ENCODE measurements at places on chromosomes 1 and 21.

DNA sequence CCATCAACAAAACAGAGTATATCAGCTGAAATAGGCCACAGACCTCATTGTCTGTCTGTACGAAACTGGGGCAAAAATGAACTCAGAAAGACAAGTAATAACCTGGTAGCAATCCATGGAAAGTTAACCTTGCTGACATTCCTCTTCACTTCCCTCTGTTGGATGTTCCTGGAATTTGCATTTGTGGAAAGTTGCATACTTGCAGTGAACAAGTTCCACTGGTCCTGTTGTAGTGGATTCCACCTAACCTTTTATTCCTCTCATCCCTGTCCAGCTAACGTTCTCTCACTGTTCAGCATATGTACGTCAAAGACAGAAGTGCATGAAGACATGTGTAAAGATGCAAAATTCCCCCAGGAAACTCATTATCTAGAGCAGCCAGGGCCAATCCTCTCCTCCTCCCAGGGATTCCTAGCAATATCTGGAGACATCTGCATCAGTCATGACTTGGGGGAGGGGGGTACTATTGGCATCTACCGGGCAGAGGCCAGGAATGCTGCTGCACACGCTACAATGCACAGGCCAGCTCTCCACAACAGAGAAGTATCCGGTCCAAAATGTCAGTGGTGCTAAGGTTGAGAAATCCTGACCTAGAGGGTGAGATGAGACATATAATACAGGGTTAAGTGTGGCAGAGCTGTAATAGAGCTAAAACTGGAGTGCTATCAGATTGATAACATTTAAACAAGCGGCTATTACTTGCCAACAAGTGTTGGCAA, 8.2 kb downstream of the LPAR3 start:
- no peaks in the 10 kb centered on the region for H3K36me3 ChIP-seq
- peak overlapping the region; percentile 15 for H3K27ac ChIP-seq
- DNase-seq, result no peak
- H3K4me3 ChIP-seq, result no peak overlapping the region
- peaks cover 10% of the 10 kb centered on the region for H3K4me1 ChIP-seq

DNA sequence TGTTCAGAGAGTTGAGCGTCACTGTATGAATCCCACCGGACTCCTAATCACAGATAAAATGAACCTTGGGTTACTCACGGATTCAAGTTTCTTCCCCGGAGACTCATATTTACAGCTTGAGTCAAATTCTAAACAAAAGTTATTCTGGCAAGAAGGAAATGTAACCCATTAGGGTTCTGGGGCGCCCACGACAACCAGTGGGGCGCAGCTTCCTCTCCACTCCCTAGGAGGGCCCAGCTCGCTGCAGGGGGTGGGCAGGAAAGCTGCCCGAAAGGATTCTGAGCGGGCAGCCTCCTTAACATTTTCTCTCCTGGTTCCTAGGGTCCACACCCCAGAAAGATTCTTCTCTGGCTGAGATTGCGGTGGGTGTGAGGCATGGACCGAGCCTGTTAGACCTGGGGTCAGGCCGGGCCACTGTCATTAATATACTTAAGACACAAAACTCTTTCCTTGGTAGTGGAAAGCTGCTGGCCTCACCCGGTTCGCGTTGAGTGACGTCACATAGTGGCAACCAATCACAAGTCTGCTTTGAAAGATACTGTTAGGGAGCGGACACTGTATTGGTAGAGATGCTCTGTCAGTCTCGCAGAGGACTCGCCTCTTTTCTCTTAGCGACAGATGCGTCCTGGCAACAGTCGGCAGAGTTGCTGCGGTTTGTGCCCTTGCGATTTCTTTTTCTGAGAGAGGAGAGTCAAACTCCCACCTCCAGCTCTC, 13.6 kb upstream of the MCOLN3 start:
- H3K4me1 ChIP-seq, result peaks cover 23% of the 10 kb centered on the region
- peak; percentile 89 for DNase-seq
- peak overlapping the region; percentile 89 for H3K4me3 ChIP-seq
- no peaks in the 10 kb centered on the region for H3K36me3 ChIP-seq
- H3K27ac ChIP-seq, result peak overlapping the region; percentile 91
- H3K27me3 ChIP-seq, result no peaks in the 10 kb centered on the region

DNA sequence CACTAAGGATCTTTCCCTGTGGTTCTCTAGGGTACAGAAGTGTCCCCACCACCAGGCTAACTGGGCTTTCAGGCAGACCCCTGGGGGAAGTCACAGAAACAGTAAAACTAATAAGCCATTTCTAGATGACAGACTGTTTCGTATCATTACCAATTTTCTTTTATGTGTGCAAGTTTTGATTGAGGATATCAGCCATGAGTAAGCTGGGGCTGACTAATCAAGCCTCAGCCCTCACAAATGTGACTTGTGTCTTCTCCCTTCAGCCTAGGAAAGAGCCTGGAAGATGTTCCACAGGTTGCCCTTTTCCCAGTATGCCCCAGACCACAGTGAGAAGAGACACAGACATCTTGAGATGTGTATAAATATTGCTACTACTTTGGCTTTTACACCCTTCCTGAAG, 10.5 kb downstream of the PTGFRN start:
- DNase-seq, result no peak
- no peak overlapping the region for H3K4me3 ChIP-seq
- peaks cover 23% of the 10 kb centered on the region for H3K4me1 ChIP-seq
- peaks cover 24% of the 10 kb centered on the region for H3K36me3 ChIP-seq
- H3K27me3 ChIP-seq, result no peaks in the 10 kb centered on the region

DNA sequence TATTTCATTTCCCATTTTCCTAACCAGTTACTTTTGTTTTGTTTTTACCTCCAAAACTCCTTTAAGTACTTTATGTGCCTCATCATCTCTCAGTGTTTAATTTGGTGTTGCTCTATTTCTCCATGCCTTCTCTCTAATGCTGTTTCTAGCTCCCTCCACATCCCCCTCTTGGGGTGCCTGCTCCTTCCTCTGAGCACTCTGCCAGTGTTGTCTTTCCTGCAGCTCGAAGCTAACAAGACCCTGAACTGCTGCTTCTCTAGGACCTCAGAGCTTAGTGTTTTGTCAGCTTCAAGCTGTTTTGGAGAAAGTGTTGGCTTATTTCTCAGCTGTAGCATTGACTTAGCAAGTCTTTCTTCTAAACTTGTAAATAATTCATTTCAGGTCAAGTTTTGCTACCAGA, 290.6 kb downstream of the DPYD start:
- no peak overlapping the region for H3K4me3 ChIP-seq
- H3K27ac ChIP-seq, result no peak overlapping the region
- H3K36me3 ChIP-seq, result no peaks in the 10 kb centered on the region
- H3K27me3 ChIP-seq, result peaks cover 24% of the 10 kb centered on the region

DNA sequence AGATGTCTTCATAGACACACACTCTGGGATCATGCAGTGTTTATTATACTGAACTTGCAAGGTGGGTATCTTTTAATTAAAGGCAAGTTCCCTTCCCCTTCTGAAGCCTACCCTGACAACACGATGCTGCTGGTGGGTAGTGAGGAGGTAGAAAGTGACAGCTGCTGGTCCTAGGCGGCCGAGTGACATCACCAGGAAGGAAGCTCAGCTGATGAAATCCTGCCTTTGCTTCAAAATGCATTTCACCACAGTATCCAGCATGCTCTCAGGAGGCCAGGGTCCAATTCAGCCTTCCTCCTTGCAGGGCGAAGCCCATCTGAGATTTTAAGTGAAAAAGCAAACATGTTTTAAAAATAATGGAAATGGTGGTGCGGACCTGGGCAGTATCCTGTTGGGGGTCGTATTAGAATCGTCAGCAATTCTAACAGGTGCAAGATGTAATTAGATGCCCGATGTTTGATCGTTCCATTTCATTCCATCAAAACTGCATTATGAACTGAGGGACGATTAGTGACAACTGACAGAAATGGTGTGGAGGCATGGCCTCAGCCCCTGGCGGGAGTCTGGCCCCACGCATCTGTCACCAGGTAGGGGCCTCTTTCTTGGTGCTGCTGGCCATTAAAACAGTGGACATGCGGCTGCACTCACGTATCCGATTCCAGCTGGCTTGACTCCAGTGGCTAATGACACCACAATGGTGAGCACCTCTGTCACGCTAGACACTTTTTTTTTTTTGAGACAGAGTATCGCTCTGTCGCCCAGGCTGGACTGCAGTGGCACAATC, 324.8 kb upstream of the C1orf174 start:
- H3K4me1 ChIP-seq, result no peaks in the 10 kb centered on the region
- no peak for DNase-seq
- no peak overlapping the region for H3K4me3 ChIP-seq
- H3K27me3 ChIP-seq, result peaks cover 2% of the 10 kb centered on the region
- H3K36me3 ChIP-seq, result no peaks in the 10 kb centered on the region
- H3K27ac ChIP-seq, result no peak overlapping the region

DNA sequence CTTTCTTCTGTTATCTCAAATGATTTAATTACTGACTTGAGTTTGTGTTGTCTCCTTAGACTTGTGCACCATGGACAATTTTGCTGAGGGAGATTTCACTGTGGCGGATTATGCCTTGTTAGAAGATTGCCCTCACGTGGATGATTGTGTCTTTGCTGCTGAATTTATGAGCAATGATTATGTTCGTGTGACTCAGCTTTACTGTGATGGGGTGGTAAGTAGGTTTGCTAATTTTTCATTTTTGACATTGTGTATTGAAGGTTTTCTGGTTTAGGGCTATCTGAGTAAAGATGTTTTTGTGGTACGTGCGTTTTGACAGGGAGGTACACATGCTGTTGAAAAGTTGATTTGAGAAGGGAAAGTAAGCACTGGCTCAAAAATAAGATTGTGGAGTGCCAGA, 14.1 kb downstream of the TTC3 start:
- no peaks in the 10 kb centered on the region for H3K27me3 ChIP-seq
- peaks cover 6% of the 10 kb centered on the region for H3K4me1 ChIP-seq
- H3K4me3 ChIP-seq, result no peak overlapping the region
- no peak for DNase-seq
- H3K36me3 ChIP-seq, result peaks cover 23% of the 10 kb centered on the region
- no peak overlapping the region for H3K27ac ChIP-seq

GRCh38 chr1:110673805-110674336, 869 bp downstream of the KCNA3 start:
- H3K4me3 ChIP-seq, result peak overlapping the region; percentile 81
- DNase-seq, result no peak
- H3K27ac ChIP-seq, result no peak overlapping the region
- no peaks in the 10 kb centered on the region for H3K36me3 ChIP-seq

All from type B pancreatic cell (in vitro differentiated cells).